Stimulated activated CD4-positive, alpha-beta T cell treated with anti-CD3 and anti-CD28 coated beads, Interleukin-1b, Interleukin-23, amount 100 ng/mL, for 1 hour (primary cell): ENCODE measurements at places on chromosomes 7 and 10.

- no peak for DNase-seq
Measured at GRCh38 chr7:11489280-11489679, 342.7 kb downstream of the THSD7A start.

- DNase-seq, result no peak
Measured at GRCh38 chr7:148011753-148012152, 578.8 kb upstream of the C7orf33 start.

DNA sequence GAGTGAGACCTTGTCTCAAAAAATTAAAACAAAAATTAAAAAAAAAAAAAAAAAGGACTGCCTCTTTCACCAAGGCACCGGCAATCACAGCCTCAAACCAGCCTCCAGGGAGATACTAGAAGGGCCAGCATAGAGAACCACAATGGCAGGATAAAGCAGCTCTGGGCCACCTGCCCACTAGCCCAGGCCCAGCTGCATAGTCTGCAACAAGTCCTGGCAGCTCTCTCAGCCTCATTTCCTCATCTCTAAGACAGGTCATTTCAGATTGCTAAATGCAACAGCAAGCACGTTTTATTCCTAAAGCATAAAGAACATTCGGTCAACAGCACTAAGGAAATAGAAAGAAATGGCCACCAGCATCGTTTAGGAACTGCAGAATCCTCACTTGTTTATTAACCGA is 28.8 kb downstream of the XPNPEP1 start:
- no peak for DNase-seq

DNA sequence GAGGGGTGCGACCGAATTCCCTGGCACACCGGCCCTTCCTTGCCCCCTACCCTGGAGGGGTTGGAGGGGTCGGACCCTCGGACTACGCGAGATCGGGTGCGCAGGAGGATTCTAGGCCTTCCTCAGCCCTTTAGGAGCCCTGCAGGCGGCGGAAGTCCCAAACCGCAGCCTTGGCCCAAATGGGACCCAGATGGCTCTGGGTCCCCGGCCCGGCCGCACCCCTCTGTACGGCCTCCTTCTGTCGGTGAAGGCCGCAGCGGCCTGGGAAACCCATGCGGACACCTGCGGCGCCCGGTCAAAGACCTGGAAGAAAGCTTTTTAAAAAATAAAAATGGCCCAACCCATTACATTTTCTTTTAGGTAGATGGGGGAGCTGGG is 2.4 kb upstream of the VAX1 start:
- DNase-seq, result no peak

DNA sequence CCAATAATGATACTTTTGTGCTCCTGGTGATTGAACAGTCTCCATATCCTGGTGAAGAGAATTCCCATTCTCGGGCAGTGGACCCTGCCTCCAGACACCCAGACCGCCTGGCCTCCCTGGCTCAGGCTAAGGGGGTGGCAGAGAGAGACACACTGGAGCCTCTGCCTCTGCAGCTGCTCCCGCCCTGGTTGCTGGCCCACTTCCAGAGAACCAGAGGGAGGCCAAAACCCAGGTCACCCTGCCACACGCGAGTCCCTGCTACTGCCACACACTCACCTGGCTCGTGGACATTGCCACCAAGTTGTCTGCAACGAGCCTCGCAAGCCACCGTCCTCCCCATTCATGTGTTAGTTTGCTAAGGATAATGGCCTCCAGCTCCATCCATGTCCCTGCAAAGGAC is 221.8 kb downstream of the HPSE2 start:
- DNase-seq, result no peak

DNA sequence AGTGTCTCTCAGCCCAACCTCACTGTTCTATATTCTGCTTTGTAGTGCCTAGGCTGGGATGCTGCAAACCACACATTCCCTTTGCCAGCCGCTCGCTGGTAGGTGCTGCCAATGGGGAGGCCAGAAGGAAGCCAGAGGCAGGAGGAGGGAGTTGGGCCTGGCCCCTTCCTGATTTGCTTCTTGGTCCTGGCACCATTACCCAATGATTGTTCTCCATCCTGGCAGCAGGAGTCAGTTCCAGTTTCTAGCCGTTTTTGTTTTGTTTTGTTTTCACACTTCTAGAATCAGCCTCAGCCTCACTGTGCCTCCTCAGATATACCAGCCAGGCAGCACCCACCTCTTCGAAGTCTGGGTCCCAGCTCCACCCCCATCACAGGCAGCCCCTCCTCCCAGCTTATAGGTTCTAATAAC is 27.4 kb upstream of the LOXL4 start:
- no peak for DNase-seq

DNA sequence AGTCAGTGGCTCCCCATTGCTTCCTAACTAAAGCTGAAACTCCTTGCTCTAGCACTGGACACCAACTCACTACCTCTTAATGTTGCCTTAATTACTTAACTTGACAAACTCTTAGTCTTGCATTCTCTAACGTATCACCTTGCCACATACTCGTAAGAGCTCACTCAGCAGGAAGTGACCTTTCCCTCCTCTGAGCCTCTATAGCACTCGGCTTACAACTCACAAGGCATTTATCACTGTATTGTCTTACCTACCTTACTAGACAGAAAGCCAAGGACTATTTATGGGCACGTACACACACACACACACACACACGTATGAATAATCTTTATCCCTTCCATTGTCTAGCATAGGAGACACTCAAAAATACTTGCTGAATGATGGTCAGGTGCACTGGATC is 21.2 kb downstream of the CEP41 start:
- DNase-seq, result no peak

- no peak for DNase-seq
Measured at GRCh38 chr10:88794731-88795130, 7.8 kb upstream of the LIPM start.

GRCh38 chr7:137852108-137852507 is 5.3 kb upstream of the DGKI start:
- no peak for DNase-seq

DNA sequence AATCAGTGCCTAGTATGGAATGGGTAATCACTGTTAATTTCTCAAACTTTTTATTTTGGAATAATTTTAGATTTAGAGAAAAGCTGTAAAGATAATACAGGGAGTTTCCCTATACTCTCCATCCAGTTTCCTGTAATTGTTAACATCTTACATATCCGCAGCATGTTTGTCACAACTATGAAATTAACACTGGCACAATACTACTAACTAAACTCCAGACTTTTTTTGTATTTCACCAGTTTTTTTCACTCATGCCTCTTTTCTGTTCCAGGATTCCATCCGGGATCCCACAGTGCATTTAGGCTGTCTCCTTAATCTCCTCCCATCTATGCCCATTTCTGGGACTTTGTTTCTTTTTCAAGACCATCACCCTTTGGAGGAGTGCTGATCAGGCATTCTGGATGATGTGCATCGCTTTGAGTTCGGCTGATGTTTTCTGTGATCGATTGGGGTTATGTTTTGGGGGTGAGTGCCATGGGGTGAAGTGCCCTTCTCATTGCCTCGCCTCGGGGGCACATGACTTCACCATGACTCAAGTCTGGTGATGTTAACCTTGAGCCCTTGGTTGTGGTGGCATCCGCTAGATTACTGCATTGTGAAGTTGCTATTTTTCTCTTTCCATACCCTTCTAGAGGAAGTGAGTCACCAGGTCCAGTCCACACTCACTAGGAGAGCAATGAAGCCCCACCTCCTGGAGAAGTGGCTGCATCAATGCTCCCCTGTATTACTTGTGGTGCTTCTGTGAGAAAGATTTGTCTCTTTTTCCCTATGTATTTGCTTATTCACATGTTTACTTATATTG is 43.9 kb upstream of the GRB10 start:
- no peak for DNase-seq

DNA sequence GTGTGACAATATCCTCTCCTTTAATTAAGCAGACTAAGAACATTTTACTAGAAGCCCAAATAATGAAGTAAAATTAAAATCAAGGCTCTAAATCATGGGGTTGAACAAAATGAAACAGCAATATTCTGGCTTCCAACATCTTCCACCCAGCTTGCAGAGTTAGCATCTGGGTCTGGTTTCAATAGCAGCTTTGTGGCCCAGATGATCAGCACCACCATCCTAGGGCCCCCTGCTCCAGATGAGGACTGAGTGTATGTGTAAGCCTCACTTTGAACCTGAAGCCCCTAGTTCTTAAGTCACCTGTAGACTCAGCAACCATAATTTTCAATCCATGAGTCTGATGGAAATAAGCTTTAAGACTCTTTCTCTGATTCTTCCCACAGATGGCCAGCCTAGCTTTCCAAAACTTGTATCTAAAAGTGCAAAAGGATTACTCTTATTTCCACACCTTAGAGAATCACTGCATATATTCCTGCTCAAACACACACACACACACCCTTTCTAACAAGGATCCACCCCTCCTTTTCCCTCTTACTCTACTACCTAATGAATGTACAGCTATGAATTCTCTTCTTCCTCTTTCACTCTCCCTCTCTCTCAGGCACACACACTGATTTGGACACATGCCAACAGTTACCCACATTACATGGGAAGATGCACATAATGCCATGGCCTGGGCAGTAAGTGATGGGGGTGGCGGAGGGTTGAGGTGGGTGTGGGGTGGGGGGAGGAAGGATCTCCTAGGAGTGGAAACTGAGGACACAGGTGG is 3.5 kb downstream of the DENND11 start:
- no peak for DNase-seq

GRCh38 chr7:116573541-116573940 is 48.7 kb downstream of the CAV1 start:
- no peak for DNase-seq
